ENCODE measurements at places on chromosomes 3 and 15. TPM values are rescaled to one million over a fixed set of nuclear protein-coding genes. Genes with fewer than 3 reads are reported as not detected.

The XCR1 gene
- not detected for total RNA-seq

DNA sequence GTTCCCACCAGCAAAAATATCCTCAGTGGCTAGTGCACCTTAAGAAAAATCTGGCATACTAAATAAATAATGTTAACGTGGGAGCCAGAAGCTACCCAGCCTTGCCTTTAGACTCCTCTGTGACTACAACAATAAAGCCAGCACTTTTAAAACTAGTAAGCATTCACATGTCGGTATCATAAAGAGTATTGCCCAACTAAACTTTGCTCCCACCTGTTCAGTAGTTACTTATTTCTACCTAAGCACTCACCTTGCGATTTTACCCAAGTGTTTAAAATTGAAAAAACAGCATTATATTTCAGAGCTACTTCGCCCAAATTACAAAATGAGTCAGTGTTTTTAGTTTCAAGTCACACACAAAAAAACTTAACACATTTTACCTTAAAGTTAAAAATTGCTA is 12.8 kb downstream of the ALDH1L1 start:
- DNase-seq, result no peak
- no peaks in the 10 kb centered on the region for H3K4me1 ChIP-seq
- no peaks in the 10 kb centered on the region for H3K27me3 ChIP-seq
- no peaks in the 10 kb centered on the region for H3K36me3 ChIP-seq

DNA sequence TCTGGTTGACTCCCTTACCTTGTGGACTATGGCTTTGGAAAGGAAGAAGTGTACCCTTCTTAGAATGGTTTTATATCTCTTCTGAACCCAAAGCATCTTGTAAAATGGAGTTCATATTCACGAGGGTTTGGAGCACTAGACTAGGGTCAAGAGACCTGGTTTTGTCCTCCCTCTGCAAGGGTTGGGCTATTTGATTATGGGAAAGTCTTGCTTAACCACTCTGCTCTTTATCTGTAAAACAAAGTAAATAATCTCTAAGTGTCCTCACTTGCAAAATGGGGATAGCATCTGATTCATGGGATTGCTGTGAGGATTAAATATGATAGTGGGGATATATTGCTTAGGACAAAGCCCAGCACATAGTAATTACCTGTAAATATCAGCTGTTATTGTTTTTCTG is 17.9 kb upstream of the SLC2A2 start:
- H3K27ac ChIP-seq, result no peak overlapping the region
- DNase-seq, result no peak
- H3K4me3 ChIP-seq, result no peak overlapping the region

- no peaks in the 10 kb centered on the region for H3K27me3 ChIP-seq
- H3K36me3 ChIP-seq, result peaks cover 12% of the 10 kb centered on the region
- H3K27ac ChIP-seq, result no peak overlapping the region
- H3K4me1 ChIP-seq, result no peaks in the 10 kb centered on the region
- no peak for DNase-seq
Observed at GRCh38 chr15:70006259-70007147, 91.2 kb downstream of the TLE3 start.
